ENCODE measurements at places on chromosomes 3 and 15.

DNA sequence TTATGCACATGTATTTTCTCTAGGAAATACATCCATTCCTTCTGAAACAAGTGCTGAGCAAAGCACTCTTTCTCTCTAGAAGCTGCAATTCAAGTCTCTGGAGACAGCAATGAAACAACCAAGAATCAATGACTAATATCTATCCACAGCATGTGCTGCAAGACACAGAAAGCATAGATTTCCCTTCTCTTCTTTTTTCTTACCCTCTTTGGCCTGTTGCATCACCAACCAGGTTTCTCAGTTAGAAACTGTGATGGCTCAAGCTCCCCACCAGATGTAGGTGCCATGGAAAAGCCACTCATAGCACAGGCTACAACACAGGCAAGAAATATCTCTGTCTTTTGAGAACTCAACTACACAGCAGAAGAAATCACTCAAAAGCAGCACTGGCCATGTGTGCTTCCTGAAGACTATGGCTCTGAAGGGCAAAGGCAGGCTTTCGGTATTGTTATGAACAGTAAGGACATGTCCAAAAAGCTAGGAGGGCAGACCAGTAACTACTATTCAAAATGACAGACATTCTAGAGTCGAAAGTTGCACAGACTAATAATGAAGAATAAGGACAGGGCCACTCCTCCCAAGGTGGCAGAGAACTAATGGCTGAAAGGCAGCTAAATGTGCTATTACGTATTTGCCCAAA is 15.5 kb downstream of the ZDHHC3 start:
- DNase-seq, result no peak

DNA sequence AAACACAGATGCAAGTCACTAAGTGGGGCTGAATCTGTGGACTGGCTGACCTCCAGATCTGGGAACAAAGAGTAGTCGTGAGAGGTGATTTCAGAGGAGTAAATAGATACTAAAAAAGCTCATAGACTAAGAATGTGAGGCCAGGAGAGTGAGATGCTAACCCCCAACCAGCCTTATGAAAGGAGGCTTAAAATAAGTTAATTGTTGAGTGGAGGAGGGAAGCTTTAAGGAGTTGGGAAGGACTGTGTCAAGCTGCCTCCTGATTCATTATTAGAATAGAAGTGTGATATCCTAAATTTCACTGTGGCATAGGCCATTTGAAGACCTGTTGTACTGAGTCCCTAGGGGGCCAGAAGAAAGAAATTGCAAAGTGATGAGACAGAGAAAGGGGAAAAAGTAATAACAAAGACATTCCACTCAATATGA is 107.6 kb downstream of the RBPMS2 start:
- no peak for DNase-seq

- no peak for DNase-seq
These were observed 945.1 kb downstream of the ROBO1 start for GRCh38 chr3:78822726-78823125.

DNA sequence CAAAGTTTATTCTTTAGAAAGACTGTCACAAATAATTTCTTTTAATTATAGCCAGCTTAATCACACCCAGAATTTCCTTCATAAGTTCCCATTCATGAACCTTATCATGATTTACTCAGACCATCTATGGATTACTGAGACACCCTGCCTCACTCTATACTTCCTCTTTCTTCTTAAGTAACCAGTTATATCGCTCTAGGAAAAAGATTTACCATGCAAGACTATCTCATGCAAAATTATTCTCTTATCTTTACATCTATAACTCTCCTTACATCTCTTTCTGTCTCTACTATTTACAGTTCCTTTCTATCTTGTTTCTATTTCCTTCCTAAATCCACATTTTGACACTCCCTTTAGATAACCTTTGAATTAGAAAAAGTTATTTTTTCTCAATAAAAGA is 316.8 kb downstream of the POLQ start:
- DNase-seq, result no peak

DNA sequence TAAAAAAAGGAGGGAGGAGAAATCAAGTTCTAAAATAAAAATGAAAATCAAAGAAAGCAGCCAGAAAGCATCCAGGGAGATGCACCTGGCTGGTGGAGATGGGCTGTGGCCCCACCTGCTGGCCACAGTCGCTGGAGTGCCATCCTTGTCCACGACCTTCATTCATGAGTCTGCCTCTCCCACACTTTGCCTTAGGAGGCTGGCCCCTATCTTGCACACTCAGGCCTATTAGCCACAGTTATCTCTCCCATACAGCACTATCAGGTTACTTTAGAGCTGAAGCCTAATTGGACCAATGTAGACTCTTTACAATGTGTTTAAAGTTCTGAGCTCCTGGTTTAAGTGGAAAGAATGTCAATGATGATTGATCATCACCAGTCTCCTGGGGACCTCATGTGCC is 392.0 kb upstream of the RORA start:
- no peak for DNase-seq

DNA sequence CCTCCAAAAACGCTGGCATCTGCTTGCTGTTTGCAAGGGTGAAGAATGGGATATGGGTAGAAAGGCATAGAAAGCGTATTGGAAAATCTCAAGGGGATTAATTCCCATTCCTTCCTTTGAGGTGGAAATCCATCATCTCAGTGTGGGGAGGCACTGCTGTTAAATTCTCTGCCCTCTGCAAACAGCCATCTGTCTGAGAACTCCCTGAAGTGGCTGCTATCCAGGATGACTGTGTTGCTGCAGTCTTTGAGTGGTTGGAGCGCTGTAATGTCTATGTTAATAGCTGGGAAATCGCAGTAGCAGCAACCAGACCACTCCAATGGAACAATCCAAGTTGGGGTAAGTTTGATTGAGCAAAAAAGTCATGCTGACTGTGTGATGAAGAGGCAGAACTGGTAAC is 625.9 kb downstream of the NLGN1 start:
- no peak for DNase-seq

- DNase-seq, result no peak
These were observed 41.2 kb upstream of the ADAMTS9 start for GRCh38 chr3:64728994-64729393.

- DNase-seq, result no peak
These were observed 1445.1 kb upstream of the CADM2 start for GRCh38 chr3:83513677-83514076.

DNA sequence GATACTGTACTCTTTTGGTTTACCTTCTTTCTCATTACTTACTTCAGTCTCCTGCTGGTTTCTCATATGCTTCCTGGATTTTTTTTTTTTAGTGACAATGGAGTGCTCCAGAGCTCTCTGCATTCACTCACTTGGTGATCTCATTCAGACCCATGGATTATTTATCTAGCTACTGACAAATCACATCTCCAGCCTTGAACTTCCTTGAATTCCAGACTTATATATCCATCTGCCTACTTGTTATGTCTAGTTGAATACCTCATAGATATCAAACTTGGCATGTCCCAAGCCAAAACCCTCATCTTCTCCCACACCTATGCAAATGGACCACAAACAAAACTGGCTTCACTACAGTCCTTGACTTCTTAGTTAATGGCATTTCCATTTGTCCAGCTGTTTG is 234.7 kb upstream of the ZPLD1 start:
- no peak for DNase-seq

DNA sequence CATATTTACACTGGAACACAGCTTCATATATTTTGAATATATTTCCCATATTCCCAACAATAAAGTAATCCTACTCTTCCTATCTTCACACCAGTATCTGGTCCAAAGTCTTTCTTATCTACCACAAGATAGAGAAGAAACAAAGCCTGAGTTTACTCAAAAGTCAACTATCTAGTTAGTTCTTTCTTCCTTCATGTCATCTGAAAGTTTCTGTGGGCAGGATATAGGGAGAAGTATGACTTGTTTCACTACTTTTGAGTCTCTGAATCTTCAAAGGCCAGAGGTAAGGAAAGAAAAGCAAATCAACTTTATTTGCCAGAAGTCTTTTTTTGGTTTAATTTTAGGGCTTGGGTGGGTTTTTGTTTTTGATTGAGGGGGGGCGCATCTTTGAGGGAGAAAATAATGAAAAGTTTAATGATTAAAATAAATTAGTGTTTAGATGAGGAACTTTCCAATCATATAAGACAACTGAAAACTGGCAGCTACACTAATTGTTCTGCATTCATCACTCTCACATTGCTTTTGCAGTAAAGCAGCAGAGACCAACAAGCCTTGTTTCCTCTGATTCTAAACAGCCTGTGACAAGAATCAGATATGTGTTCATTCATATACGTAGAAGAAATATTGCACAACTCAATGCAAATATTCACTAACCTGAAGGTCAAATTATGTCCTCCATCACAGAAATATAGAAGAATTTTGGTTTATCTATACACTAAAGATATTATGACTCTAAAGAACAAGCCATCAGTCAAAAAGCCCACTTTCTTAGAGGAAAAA is 421.4 kb downstream of the SHQ1 start:
- no peak for DNase-seq

- DNase-seq, result no peak
These were observed 92.5 kb downstream of the LIPC start for GRCh38 chr15:58524247-58524646.

- no peak for DNase-seq
These were observed 161.1 kb downstream of the TP63 start for GRCh38 chr3:189792046-189792929.

- no peak for DNase-seq
These were observed 3.6 kb downstream of the CLDN1 start for GRCh38 chr3:190318666-190319065.

DNA sequence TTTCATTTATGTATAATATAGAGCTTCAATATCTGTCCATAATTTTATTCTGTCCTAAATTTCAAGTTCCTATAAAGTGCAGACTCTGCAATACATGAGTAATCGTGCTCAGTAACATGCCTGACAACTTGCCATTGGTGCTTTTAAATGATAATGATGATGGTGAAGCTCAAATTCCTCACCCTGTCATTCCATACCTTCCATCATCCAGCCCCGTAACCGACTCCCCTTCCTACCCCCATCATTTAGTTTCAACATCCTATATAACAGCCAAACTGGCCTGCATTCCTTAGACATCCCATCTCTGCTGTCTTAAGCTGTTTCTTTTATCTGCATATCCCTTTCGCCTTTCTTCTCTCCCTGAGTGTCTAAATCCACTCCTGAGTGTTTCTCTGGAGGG is 67.2 kb upstream of the DLG1 start:
- no peak for DNase-seq

DNA sequence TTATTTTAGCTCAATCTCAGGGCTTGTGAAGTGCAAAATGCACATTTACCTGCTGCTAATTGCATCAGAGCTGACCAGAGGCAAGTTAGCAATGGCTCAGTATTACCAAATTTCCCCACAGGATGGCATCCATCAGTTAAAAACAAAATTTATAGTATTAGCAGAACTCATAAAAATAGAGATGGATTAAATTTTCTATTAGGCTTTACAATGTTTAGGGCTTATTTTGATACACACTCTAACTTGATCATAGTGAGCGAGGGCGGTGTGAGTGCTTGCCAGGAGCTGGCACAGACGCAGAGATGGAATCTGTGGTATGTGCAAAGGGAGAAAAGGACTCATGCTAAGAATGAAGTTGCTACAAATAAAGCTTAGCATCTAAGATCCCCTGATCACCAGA is 241.0 kb downstream of the NSUN3 start:
- no peak for DNase-seq

DNA sequence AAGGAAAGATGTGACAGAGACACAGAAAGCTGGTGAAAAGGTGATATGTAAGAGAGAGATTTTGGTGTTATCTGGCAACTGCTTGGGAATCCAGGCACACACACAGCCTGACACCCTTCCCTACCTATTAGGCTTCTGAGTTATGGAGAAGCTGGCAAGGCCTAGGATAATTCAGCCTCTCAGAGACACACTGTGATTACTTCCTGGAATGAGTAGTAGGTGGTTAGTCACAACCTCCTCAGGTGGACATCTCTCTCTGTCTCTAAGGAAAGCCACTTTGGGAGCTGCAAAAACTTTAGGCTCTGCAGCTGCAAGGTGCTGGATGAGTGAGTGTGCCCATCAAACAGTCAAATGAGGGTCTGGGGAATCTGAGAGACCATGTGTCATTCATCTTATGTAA is 201.9 kb downstream of the PDCD6IP start:
- DNase-seq, result no peak

DNA sequence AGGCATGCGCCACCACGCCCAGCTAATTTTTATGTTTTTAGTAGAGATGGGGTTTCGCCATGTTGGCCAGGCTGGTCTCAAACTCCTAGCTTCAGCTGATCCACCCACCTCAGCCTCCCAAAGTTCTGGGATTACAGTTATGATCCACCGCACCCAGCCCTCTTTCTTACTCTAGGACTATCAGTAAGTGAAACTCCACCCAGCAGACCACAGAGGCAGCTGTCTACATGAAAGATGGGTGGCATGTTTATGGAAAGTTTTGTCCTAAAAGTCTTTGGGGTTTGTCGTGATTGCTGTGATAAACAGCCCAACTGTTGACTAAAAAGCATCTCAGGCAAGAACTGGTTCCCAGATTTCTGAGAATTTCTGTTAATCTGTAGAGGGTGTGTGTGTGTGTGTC is 10.9 kb downstream of the ARL6IP5 start:
- DNase-seq, result no peak

DNA sequence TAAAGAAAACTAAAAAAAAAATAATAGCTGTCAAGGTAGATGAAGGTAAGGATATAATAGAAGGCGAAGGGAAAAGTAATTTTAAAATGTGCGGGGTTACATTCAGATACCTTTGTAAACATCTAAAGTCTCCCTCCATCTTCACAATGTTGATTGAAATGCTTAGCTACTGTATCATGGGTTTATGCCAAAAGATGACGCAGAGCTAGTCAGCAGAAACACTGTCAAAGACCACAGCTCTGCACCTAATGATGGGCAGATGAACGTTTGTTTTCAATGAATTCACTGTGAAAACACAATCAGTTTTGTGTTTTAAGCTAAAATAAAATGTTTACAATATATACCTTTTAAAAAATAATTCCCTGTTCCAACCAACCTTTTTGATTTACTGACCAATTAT is 61.2 kb downstream of the RFTN1 start:
- no peak for DNase-seq

GRCh38 chr3:72343078-72343477 is 505.2 kb downstream of the SHQ1 start:
- no peak for DNase-seq

DNA sequence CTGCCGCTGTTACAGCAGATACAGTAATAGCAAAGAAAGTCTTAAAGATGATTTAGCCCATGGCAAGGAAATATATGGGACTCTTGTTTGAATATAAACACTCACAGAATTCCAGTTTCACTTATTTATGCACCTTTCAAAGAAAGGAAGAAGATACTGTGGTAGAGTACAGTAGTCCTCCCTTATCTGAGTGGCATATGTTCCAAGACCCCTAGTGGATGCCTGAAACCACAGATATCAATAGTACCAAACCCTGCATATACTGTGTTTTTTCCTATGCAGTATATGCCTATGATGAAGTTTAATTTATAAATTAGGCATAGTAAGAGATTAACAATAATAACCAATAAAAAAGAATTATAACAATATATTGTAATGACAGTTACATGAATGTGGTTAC is 8.2 kb downstream of the MAP2K1 start:
- no peak for DNase-seq

DNA sequence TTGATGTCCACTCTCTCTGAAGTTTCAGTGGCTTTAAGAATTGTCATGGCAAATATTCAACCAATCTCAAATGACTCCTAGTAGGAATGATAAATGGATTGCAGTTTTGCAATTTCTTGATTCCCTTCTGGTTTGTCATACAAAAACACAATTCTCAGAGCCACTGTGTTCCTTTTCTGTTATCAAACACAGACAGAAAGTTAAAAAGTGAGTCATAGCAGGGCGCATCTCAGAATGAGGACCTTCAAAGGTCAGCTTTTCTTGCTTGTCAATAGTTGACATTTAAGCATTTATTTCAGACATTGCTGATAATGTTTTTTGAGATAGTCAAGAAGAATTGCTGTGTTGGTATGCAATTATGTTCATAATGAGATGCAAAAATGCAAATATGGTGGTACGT is 405.9 kb downstream of the NR2F2 start:
- no peak for DNase-seq
